ENCODE measurements at places on chromosomes 2 and 18.

DNA sequence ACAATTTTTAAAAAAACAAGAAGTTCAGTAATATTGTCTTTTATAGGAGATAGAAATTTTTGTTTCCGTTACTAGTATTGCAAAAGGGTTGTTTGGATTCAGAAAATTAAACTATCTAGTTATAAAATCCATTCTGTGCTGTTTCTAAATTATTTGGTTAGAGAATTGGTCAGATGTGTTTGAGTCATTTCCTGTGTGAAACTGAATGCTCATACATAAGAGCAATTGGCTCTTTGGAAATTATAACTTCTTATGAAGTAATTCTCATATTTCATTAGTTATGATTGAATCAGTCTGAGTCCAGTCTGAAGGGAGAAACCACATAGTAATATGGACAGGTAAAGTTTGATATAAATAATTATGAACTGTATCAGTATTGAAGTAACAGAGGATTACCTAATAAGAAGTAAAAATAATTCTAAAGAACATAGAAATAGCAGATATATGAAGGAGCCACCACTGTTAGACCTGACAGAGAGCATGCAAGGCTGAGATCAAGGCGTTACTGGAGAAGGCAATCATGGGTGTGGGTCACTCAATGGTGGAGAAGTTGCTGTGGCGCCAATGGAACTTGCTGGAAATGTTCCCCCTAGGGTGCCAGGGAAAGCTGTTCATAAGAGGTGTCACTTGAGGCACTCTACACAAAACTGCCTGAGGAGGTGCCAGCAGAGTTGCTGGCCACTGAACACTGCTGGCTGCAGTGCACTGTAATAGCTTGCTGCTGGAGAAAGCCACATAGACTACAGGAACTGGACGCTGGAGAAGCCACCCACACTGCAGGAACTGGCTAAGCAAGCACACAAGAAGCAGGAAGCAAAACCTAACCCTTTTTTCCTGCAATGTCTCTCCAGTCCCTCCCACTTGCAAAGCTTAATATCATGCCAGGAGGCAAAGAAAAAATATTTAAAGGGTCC, 18.0 kb upstream of the FAP start:
- no peak for DNase-seq

- no peak for DNase-seq
These were observed 316.2 kb upstream of the REV1 start for GRCh38 chr2:99805930-99806476.

DNA sequence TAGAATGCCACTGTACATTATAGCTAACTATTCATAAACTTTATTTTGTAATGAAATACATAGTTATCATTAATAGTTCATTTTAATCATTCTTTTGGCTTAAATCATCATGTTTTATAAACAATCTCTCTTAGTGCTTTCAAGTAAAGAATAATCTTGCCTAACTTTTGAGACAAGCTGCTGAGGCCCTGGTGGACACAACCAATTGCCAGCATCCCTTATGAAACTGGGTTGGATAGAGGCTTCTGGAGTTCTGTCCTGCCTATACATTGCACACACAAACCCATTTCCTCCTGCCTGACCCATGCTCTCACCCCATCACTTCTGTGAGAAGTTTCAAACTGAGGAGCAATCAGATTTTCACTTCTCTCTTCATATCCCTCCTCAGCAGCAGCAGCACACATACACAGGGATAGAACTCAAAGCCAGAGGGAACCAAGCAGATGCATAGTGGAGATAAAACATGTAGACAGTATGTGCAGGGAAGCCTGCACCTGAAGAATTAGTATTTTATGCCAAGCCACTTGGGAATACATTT, 450.0 kb upstream of the SLC14A2 start:
- no peak for DNase-seq

DNA sequence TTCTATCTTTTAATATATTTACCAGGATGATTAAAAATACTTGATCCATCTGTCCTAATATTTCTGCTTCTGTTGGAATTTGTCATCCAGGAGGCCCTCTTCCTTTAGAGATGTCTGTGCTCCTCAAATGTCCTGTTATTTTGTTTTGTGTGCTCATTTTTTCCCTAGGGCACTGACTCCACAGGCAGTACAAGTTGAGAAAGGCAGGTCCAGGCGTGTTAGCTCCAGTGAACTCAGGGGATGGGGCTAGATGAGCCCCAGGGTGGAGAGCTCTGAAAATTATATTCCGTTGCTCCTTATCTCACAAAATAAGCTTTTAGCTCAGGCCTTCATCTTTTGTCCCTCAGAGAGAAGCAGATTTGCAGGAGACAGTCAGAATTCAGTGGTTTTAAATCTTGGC, 105.7 kb downstream of the SLC4A3 start:
- DNase-seq = no peak

DNA sequence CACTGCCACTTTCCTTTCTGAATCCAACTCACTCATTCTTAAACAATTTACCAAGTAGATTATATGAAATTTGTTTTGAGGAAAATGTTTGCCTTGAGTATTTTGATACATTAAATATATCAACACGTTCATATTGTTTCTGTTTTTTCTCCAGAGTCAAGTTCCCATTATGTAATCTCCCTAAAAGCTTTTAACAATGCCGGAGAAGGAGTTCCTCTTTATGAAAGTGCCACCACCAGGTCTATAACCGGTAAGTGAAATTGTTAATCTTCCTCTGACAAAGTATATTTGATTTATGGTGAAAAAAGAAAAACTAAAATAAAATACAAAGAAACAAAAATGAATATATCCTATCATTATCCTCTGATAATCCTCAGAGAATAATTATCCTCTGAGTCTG, 838.6 kb downstream of the MBD2 start:
- no peak for DNase-seq

DNA sequence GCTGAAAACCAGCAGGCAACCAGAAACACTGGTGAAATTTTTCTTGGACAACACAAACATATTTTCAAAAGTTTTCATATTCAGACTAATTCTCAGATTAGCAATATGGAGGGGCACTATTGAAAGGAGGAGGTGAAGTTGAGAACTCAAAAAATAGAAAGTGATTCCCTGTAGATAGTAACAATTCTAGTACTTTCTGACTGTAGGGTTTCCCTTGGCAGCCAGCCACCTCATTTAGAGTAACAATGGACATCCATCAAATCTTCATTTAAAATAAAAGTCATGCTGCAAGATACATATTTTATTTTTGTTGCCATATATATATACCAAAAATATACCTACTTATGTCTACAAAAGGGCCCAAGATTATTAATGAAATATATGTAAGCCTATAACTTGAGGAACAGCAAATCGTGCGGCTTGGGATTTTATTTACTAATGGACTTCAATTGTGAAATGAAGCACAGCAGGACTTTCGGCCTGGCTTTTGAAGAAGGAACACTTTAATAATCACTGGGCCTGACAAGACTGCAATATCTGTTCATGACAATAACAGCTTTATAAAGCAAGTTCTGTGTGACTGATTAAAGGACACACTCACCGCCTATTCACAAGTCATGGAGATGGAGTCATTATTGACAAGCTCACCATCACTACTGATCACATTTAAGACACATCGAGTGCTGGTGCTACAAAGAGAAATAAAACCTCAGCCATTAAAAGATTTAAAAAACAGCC, 6.8 kb upstream of the NR4A2 start:
- peak; percentile 72 for DNase-seq

DNA sequence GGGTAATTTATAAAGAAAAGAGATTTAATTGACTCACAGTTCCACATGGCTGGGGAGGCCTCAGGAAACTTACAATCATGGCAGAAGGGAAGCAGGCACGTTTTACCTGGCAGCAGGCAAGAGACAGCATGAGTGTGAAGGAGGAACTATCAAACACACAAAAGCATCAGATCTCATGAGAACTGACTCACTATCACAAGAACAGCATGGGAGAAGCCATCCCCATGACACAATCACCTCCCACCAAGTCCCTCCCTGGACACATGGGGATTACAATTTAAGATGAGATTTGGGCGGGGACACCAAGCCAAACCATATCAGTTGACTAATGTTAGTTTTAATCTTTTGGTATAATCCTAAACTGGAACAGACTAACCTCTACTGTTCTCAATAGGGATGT, 49.1 kb upstream of the CPO start:
- no peak for DNase-seq

- no peak for DNase-seq
These were observed 164.5 kb upstream of the STON1 start for GRCh38 chr2:48365476-48365875.

- no peak for DNase-seq
These were observed 400.6 kb upstream of the CHST9 start for GRCh38 chr18:27585602-27586173.

DNA sequence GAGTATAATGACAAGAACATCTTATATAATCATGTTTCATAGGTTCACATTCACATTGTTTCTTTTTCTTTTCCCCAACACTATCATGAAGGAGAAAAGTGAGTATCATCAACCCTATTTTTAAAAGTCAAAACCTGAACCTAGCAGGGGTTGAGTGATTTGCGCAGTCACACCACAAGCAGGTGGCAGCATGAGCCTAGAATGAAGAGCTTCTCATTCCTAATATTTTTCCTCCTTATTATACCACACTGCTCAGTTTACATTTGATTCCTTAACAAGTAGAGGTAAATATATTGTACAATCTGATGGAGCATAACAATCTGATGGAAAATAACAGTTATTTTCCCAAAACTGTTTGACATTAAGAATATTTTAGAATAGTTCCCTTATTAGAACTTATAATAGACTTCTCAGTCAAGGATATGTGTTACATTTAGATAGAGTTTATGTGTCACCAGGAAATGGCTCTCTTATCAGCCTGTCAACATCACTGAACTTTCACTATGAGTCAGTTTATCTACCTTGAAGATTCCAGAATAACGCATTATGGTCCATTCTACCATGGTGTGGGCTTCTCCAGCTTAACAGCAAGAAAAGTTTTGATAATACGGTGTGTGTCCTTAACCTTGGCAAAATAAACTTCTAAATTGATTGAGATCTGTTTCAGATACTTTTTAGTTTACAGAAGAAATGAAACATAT, 119.5 kb downstream of the NEB start:
- no peak for DNase-seq

DNA sequence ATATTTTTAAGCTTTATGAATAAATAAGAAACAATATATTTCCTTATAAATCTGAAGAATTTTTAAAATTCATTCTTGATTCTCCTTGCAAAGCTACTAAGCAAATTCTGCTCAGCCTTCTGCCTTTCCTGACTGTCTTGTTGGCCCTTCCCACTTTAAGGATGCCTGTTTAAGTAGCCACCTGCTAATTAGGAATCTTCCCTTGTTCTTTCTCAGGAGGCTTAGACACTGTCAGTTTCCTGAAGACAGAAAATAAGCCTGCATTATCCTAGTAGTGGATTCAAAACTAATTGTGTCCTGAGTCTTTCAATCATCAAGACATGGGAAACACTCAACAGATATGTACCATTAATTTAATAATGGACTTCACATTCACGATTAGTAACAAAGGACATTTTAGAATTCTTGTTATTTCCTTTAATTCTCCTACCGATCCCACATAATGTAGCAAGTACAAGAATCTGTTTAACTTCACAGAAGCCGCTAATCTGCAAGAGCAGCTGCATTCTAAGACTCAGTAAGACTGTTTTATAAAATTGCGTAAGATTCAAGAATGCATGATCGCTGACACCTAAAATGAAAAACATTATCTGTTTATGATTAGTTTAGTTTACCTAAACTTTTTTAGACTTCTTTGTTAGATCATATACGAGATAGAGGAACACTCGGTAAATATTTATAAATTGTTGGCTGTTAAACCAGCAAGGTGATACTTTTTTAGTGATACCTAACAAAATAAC, 445.4 kb upstream of the DSEL start:
- DNase-seq = no peak

DNA sequence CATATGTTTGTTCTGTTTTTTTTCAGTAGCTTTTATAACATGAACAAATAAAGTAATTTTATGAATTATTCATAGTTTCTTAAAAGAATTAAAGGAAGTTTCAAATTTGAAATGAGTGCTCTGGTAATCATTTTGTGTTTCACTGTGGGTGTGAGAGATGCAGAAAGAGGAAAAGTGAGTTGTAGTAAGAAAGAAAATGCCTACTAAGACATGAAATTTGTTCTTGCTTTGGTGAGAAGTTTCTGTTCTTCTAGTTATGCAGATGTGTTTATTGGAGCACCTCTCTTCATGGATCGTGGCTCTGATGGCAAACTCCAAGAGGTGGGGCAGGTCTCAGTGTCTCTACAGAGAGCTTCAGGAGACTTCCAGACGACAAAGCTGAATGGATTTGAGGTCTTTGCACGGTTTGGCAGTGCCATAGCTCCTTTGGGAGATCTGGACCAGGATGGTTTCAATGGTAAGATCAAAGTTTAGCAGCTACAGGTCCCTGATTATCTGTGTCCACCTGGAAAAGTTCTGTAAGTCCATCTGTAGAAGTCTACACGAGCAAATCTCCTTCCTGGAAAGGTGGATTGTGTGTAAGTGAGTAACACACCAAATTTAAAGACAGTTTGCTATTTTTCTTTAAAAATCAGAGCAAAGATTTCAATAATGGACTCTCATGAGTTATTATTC, 51.4 kb downstream of the ITGAV start:
- DNase-seq = no peak

GRCh38 chr2:230219419-230220331, at the start of gene SP110:
Gene SP110, minus strand, starts transcription at chr2:230219984. Its CDS starts 3,057 bp downstream, at chr2:230216927.
- DNase-seq = no peak

DNA sequence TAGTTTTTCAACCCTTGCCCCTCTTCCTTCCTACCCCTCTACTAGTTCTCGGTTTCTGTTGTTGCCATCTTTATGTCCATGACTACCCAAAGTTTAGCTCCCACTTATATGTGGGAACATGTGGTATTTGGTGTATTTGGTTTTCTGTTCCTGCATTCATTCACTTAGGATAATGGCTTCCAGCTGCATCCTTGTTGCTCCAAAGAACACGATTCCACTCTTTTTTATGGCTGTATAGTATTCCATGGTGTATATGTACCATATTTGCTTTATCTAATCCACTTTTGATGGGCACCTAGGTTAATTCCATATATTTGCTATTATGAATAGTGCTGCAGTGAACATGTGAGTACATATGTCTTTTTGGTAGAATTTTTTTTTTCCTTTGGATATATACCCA, 20.6 kb upstream of the DSC1 start:
- DNase-seq = no peak

- peak; percentile 70 for DNase-seq
These were observed 286.5 kb upstream of the SYT4 start for GRCh38 chr18:43563780-43564179.

GRCh38 chr2:46015671-46016070, 281.5 kb upstream of the EPAS1 start:
- no peak for DNase-seq

GRCh38 chr2:62465741-62466502, 40.1 kb downstream of the TMEM17 start:
- no peak for DNase-seq

DNA sequence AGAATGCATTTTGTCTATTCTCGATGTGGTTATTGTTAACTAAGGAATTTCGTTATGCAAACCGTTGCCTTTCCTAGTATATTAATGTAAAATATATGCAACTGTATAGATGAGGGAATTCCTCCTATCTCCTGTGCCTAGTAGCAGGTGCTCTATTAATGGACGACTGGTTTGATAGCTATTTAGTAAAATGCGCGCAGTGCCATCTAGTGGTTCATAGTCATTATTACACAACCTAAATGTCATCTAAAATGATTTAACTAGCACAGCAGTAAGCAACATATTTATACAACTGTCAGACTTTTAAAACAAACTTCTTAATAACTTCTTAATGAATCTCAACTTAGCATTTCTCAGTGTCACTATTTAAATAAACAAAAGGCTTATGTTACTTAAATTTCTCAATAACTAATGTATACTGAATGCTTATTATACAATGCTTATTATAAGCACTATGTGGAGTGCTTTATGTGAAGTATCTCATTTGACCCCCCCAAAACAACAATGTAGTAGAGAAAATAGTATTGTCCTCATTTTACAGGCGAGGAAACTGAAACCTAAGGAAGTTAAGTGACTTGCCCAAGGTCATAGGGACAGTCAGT, 77.9 kb downstream of the DTNA start:
- DNase-seq = peak; percentile 76
